Activated T-helper 2 cell treated with anti-CD3 and anti-CD28 coated beads, Interferon-gamma antibody, Interleukin-2, Interleukin-4, amounts not matched to agents 10 μg/mL and 5 μg/mL and 100 μg/mL, durations not matched to agents 14 hours and 24 hours and 36 hours (primary cell): ENCODE measurements at places on chromosomes 3 and 15. TPM values are rescaled to one million over a fixed set of nuclear protein-coding genes. Genes with fewer than 3 reads are reported as not detected.

DNA sequence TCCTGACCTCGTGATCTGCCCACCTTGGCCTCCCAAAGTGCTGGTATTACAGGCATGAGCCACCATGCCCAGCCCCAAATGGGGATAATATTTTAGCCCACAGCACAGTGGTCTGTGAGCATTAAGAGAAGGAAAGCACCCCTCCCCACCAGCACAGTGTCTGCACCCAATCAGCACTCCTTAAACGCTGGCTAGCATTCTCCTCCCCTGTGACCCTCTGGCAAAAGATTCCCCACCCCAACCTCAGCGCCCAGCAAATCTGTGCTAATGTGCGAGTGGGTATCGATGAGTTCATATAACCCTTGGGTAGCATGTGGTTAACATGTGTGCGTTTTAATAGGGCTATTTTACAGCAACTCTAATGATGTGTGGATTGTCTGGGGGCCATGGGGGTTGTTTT, 18.3 kb upstream of the EPHB3 start:
- no peak overlapping the region for H3K27ac ChIP-seq
- H3K27me3 ChIP-seq, result peaks cover 14% of the 10 kb centered on the region
- no peaks in the 10 kb centered on the region for H3K36me3 ChIP-seq
- DNase-seq, result no peak
- peaks cover 2% of the 10 kb centered on the region for H3K4me1 ChIP-seq

GRCh38 chr3:183161552-183162336, 790 bp downstream of the LAMP3 start:
- DNase-seq, result no peak
- peak overlapping the region; percentile 82 for H3K4me3 ChIP-seq
- H3K36me3 ChIP-seq, result peaks cover 3% of the 10 kb centered on the region
- H3K27ac ChIP-seq, result peak overlapping the region; percentile 61
- H3K4me1 ChIP-seq, result peaks cover 30% of the 10 kb centered on the region

DNA sequence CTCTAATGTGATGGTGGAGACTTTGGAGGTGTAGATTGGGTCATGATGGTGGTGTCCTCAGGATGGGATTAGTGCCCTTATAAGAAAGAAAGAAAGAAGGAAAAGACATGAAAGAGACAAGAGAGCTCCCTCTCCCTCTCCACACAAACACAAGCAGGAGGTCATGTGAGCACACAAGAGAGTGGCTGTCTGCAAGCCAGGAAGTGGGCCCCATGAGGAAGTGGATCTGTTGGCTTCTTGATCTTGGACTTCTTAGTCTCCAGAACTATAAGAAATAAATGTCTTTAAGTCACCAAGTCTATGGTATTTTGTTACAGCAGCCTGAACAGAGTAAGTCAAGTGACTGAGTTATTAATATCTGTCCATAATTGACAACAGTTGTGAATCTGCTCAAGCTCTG, 17.1 kb downstream of the IQCB1 start:
- H3K27ac ChIP-seq, result no peak overlapping the region
- H3K4me3 ChIP-seq, result no peak overlapping the region
- peaks cover 81% of the 10 kb centered on the region for H3K36me3 ChIP-seq
- peaks cover 43% of the 10 kb centered on the region for H3K4me1 ChIP-seq
- no peak for DNase-seq

DNA sequence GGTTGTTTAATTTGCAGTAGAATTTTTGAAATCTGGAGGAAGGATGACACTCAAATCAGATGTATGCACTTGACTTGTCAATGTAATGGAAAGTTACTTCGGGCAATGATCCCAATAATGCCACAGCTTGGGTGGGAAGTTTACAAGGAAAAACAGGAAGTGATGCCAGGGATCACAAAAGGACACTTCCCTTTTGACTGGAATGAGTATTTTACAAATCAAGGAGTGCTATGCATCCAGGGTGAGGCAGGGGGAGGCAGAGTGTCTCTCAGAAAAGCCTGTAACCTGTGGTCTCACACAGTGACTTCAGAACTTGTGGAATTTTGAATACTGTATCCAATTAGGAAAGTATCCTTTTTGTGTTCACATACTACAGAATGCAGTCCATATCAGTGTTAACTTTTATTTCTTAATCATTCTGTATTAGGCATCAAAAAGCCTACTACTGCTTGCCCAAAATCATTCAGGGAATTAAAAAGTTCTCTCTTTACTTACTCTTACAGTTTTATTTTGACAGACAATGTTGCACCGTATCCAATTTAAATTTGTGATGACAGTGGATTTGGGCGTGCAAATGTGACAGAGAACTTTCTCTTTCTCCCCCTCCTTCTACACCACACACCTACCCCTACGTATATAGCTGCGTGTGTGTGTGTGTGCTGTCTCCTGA, 445.1 kb downstream of the MECOM start:
- no peak overlapping the region for H3K4me3 ChIP-seq
- no peak for DNase-seq
- H3K27ac ChIP-seq, result no peak overlapping the region
- H3K4me1 ChIP-seq, result no peaks in the 10 kb centered on the region
- peaks cover 3% of the 10 kb centered on the region for H3K27me3 ChIP-seq

GRCh38 chr3:170307671-170308405, 49.7 kb upstream of the SKIL start:
- no peaks in the 10 kb centered on the region for H3K36me3 ChIP-seq
- no peak overlapping the region for H3K4me3 ChIP-seq
- H3K4me1 ChIP-seq, result no peaks in the 10 kb centered on the region
- H3K27me3 ChIP-seq, result no peaks in the 10 kb centered on the region

- no peaks in the 10 kb centered on the region for H3K4me1 ChIP-seq
- no peaks in the 10 kb centered on the region for H3K27me3 ChIP-seq
- H3K4me3 ChIP-seq, result no peak overlapping the region
- no peak for DNase-seq
Measured at GRCh38 chr15:35166730-35167359, 81.8 kb upstream of the NANOGP8 start.

- no peak overlapping the region for H3K4me3 ChIP-seq
- no peaks in the 10 kb centered on the region for H3K36me3 ChIP-seq
Measured at GRCh38 chr3:55571913-55572312, 84.8 kb upstream of the WNT5A start.

Gene ABHD17C
- 4.2 and 4.3 TPM in 2 replicates for total RNA-seq

Gene TMEM158
- total RNA-seq, result 1.7 and 1.9 TPM in 2 replicates

Gene SEMA7A
- total RNA-seq, result 45.9 and 50.3 TPM in 2 replicates

Gene MGLL
- 6.5 and 6.6 TPM in 2 replicates for total RNA-seq
